MCF 10A (cell line): ENCODE measurements at places on chromosomes 1 and 21. TPM values are rescaled to one million over a fixed set of nuclear protein-coding genes. Genes with fewer than 3 reads are reported as not detected.

TRIM45 gene
- total RNA-seq: 1.6 and 2.9 TPM in 2 replicates

SELP gene
- not detected in 2 replicates for total RNA-seq

SMPDL3B gene
- 2.6 and 4.0 TPM in 2 replicates for total RNA-seq

AUNIP gene
- 5.2 and 9.4 TPM in 2 replicates for total RNA-seq

GJA9 gene
- total RNA-seq: not detected in 2 replicates

ITLN1 gene
- not detected in 2 replicates for total RNA-seq

HMCN1 gene
- 0.07 and 0.12 TPM in 2 replicates for total RNA-seq

BSND gene
- not detected in 2 replicates for total RNA-seq
